ENCODE measurements at places on chromosomes 1 and 21.

GRCh38 chr1:182955596-182956588 lies 2.9 kb upstream of the SHCBP1L start:
- peak; percentile 97 for DNase-seq

GRCh38 chr1:225425201-225425786 lies 2.5 kb downstream of the LBR start:
- peak; percentile 68 for DNase-seq

- DNase-seq: no peak
Observed at GRCh38 chr1:7591565-7591964, 179.5 kb upstream of the VAMP3 start.

DNA sequence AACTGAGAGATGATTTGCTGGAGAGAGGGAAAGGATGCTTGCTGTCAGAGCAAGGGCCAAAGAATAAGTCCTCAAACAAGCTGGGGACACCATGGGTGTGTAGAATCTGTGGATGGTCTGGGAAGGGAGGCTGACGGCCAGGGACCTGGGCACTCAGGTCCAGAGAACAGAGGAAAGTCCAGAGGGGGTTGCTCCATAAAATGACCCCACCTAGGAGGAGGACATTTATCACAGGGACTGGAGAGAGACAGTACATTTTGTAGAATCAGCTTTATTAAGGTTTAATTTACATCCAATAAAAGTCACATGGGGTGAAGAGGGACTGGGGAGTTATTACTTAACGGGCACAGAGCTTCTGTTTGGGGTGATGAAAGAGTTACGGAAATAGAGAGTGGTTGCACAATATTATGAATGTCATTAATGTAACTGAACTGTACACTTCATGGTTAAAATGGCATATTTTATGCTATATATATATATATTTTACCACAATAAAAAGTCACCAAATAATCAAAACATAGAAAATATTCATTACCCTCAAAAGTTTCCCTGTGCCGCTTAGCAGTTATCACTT lies 73.0 kb upstream of the ABCD3 start:
- no peak for DNase-seq

DNA sequence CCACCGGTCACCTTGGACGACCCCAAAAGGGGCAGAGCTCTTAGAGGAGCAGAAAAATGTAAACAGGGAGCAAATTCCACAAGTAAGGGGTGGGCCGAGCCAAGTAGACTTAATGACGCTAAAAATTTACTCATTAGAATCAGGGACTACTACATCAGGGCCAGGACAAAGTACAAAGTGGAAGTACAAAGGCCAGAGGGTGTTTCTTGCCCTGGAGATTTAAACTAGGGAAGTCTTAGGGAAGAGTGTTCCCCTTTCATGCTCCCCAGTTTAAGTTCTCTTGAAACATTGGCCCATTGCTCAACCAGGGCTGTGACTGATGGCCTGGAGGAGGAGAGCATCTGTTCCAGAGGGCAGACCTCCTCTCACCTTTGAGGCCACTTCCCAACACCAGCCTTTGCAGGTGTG lies 48.6 kb downstream of the BACH1 start:
- no peak for DNase-seq

- no peak for DNase-seq
Observed at GRCh38 chr1:28885977-28886730, 28.2 kb upstream of the EPB41 start.

- no peak for DNase-seq
Observed at GRCh38 chr1:153869486-153869885, 53.3 kb downstream of the GATAD2B start.

- no peak for DNase-seq
Observed at GRCh38 chr1:92843429-92844352, 11.9 kb downstream of the RPL5 start.

GRCh38 chr1:43303471-43304313 lies 2.9 kb downstream of the TIE1 start:
- no peak for DNase-seq

GRCh38 chr1:21347072-21347581 lies 56.9 kb upstream of the ECE1 start:
- no peak for DNase-seq

DNA sequence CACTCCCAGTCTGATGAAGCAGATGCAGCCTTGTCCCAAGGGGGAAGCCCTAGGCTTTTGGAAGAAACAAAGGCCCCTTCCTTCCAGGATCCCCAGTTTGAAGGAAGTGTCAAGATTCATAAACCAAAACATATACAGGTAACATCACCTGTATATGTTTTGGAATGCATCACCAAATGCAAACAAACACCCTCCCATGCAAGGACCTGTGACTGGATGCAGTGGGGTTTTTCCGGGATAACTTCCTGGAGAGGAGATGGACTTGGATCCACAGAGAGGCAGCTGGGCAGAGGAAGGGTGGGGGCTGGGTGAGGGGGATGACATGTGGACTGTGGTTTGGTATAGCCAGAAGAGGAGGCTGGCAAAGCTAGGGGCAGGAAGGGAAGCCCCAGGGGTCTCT lies 1.5 kb upstream of the PLA2G2F start:
- no peak for DNase-seq

DNA sequence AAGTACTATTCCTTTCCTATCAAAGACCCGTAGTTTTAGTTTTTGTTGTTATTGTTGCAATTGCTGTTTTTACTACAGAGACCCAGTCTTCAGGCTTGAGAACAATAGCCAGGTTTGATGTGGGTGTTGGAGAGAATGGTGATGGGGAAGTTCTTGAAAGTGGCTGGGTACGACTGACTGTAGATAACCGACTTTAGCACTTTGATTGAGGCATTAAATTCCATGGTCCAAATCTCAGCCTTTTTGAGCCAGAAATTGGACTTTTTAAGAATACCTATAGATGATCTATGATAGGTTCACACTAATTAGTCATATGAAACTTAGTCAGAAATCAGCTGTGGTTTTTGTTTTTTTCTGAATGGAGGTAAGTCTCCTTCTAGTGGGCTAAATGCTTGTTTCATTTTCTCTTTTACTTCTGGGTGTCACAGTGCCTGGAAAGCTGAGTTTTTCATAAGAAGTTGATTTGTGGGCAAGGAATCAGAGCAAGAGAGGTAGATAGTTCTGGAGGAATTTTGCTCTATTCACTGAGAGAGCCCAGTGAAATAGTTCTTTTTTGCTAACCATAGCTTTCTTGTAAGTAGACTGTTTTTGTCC lies 2.8 kb downstream of the PPIH start:
- DNase-seq: no peak

Measured in fibroblast of mammary gland (primary cell).